ENCODE measurements at places on chromosomes 7 and 10.

- no peak for DNase-seq
These were observed 40.0 kb upstream of the PFKFB3 start for GRCh38 chr10:6162589-6163356.

DNA sequence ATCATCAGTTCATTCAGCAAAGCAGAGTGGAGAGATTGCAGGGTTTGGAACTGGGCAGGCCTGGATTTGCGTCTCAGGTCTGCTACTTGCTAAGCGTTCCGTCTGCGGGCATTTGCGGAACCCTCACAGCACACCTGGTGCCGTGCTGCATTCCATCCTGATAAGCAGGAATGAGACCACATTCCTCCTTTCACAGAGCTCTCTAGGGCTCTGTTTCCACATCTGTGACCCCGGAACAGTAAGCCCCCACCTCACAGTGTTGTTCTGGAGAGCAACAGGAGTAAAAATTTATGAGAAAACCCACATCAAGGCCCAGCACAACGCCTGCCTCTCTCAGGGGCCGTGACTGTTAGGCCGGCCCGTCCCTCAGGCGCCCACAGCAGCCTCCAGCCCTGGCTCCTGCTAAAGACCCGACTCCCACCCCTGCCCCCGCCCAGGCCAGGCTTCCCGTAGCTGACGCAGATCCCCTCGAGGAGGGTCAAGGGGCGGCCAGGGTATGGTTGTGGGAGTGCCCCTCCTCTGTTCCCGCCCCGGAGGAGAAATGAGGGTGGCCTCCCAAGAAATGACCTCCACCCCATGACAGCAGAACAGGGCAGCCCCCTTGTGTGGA, 128.9 kb downstream of the RGS10 start:
- no peak for DNase-seq

DNA sequence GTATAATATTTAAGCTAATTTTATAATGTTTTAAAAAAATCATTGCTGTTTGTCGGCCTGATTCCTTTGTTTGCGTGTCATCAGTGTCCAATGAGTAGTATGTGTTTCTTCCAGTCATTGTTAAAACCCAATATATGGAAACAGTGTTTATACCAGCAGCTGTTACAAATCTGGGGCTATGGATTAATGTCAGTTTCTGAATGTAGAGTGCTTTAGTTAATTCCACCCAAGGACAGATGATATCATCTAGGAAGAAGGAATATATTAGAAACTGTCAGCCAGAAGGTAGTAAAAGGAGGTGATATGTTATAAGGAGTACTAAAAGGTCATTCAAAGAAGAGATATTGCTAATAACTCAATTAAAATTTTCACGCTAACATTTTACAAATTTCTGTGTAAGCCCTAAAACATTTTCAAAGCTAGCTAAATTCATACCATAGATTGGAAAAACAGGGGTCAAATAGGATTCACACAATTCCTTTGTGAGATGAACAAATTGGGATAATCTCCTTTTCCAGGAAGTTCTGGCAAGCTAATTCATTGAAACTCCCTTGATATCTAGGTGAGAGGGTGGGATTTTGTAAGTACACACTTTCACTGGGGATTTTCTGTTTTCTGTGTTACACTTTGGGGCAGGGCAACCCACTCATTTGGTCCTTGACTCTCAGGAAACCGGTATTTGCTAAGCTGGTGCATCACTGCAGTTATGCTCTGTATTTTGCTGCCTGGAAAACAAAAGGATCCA, 448.8 kb downstream of the LRMDA start:
- DNase-seq: no peak

GRCh38 chr7:146892151-146892550, 775.5 kb downstream of the CNTNAP2 start:
- no peak for DNase-seq

DNA sequence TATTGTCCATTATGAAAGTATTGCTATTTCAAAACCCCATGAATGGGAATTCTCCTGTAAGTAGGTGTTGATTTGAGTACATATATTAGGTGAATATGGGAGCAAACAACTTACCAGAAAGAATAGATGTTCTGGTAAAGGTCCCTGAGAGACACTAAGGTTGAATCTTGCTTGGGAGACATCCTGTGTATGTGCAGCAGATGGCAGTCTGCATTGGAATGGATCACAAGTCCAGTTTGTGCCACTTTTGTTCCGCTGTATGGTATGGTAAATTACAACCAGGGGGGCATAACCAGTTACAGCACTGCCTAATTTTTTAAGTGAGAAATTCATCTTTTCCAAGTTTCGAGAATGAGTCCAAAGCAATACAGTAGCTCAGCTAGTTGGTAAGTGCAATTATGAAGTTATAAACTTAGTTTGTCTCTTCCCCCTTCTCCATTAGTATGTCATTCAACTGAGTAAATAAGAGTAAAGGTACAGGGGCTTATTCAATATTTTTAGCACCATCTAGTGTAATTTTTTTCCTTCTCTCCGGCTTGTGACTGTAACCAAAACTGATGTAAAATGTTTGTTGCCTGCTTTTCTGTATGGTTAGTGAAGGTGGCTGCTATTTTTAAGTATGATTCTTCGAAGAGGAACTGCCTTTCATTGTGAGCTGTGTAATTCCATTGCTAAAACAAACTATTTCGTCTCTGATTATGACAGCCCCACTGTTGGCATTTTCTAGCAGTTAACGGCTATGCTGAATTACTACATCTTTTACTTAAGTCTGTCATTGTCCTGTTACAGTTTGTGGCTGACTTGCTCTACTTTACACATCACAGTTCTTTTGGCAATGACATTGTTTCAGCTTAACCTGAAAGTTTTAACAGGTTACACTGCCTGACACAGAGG, 2.8 kb downstream of the MCU start:
- peak; percentile 5 for DNase-seq

DNA sequence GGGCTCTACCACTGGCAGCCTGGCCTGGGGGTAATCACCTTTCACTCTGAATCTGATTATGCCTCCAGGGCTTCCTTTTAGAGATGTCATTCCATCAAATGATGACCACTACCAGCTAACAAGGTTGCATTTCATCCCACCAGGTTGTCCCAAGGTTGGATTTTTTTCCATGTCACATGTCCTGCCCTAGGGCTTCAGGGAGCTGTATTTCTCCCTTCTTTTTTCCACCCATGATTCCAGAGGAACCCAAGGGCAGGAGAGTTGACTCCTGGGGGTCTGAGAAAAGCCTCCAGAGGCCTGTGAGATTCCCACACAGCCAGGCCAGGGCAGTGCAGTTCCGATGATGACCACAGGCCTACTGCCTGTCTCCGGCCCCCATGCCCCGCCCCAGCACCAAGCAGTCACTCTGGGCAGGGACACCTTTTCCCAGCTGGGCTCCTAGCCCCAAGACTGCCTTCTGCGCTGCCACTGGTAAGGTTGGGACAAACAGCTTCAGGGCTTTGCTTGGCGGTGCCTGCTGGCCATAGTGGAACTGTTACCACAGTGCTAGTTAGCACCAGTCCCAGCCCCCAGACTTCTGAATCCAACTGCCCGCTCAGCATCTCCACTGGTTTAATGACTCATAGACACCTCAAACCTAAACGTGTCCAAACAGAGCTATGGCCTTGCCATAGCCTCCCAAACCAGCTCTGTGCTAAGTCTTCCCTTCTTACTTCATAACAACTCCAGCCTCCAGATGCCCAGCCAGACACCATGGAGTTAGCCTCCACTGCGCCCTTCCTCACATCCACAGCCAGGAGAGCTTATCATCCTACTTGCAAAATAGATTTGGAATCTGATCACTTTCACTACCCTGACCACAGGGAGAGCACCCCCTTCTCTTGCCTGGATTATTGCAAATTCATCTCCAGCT, 133.7 kb downstream of the ARHGAP22 start:
- no peak for DNase-seq

- DNase-seq: no peak
These were observed 118.4 kb downstream of the GFRA1 start for GRCh38 chr10:116154651-116155050.

All from RPMI8226 (cell line).